ENCODE measurements at places on chromosomes 12 and 14. TPM values are rescaled to one million over a fixed set of nuclear protein-coding genes. Genes with fewer than 3 reads are reported as not detected.

ZNF891 gene
- total RNA-seq = 0.39 TPM

CCDC177 gene
- under 0.01 TPM for total RNA-seq

SUSD6 gene
- total RNA-seq = 23.1 TPM

GUCY2C gene
- total RNA-seq = not detected

TPPP2 gene
- not detected for total RNA-seq

INF2 gene
- 35.0 TPM for total RNA-seq

EMP1 gene
- total RNA-seq = 190 TPM

OR9K2 gene
- not detected for total RNA-seq

NKX2-1 gene
- total RNA-seq = 0.48 TPM

OR6S1 gene
- total RNA-seq = not detected

C14orf132 gene
- 22.0 TPM for total RNA-seq

CLEC2A gene
- not detected for total RNA-seq

ZNF385A gene
- 3.2 TPM for total RNA-seq

SLC17A8 gene
- total RNA-seq = not detected

NRL gene
- total RNA-seq = 1.0 TPM

CSRP2 gene
- total RNA-seq = 43.1 TPM

KRT71 gene
- total RNA-seq = not detected

TSPAN8 gene
- 0.13 TPM for total RNA-seq

KCNA1 gene
- not detected for total RNA-seq

DPY19L2 gene
- total RNA-seq = 1.8 TPM

SELPLG gene
- total RNA-seq = 2.2 TPM

CYP46A1 gene
- not detected for total RNA-seq

ERP27 gene
- 0.26 TPM for total RNA-seq

NID2 gene
- total RNA-seq = 178 TPM

TSPAN9 gene
- 27.4 TPM for total RNA-seq

AICDA gene
- total RNA-seq = not detected

KRT82 gene
- total RNA-seq = not detected

ANGEL1 gene
- 13.3 TPM for total RNA-seq
